ENCODE measurements at places on chromosomes 6 and 20. TPM values are rescaled to one million over a fixed set of nuclear protein-coding genes. Genes with fewer than 3 reads are reported as not detected.

- no peak for DNase-seq
Measured at GRCh38 chr6:112806163-112806865, 459.2 kb downstream of the RFPL4B start.

- DNase-seq, result no peak
Measured at GRCh38 chr20:32898729-32899128, 40.0 kb downstream of the EFCAB8 start.

DNA sequence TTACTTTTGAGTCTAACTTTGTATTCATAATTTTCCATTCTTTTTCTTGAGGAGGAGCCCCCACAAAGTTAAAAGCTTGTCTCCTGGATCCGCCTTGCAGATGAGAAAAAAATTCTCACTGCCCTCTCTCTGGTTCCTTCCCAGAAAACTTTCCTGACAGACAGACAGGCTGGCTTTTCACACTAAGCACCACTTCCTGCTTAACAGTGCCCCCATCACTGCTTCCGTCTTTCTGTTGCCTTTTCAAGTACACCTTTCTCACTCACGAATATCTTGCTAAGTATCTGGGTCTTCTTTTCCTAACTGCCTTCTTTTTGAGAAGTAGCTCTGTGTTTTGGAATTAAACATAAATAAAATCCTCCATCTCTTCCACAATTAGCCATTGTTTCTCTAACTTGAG, 19.8 kb upstream of the LMBRD1 start:
- DNase-seq, result no peak

VARS2 gene
- 74.5 TPM for total RNA-seq

GRCh38 chr20:41052742-41053419, 24.3 kb downstream of the TOP1 start:
- no peak for DNase-seq

All from G401 (cell line).